ENCODE measurements at places on chromosomes 3 and 15. TPM values are rescaled to one million over a fixed set of nuclear protein-coding genes. Genes with fewer than 3 reads are reported as not detected.

ZBED2 gene
- 20.5 TPM for total RNA-seq

STAC gene
- total RNA-seq = 31.0 TPM

CHRM5 gene
- not detected for total RNA-seq

IVD gene
- 35.0 TPM for total RNA-seq

BOC gene
- total RNA-seq = 7.6 TPM

SPESP1 gene
- 1.3 TPM for total RNA-seq

SPTSSB gene
- not detected for total RNA-seq

KNG1 gene
- total RNA-seq = not detected

FHIT gene
- total RNA-seq = 10.4 TPM

CNTN4 gene
- 0.81 TPM for total RNA-seq

SEMA6D gene
- 0.49 TPM for total RNA-seq

SLC12A1 gene
- total RNA-seq = under 0.01 TPM

CGNL1 gene
- 45.4 TPM for total RNA-seq

Measured in mesangial cell (primary cell).